ENCODE measurements at places on chromosomes 4 and X. TPM values are rescaled to one million over a fixed set of nuclear protein-coding genes. Genes with fewer than 3 reads are reported as not detected.

GATA1 gene
- not detected for total RNA-seq

AKAP14 gene
- total RNA-seq = not detected

MAGEB2 gene
- not detected for total RNA-seq

ALB gene
- not detected for total RNA-seq

GLUD2 gene
- 3.0 TPM for total RNA-seq

TDO2 gene
- total RNA-seq = not detected

TMEM156 gene
- 12.1 TPM for total RNA-seq

EXOC1L gene
- total RNA-seq = not detected

FATE1 gene
- not detected for total RNA-seq

SLC10A4 gene
- not detected for total RNA-seq

LRIT3 gene
- total RNA-seq = not detected

GAGE1 gene
- total RNA-seq = not detected

RBMXL3 gene
- total RNA-seq = not detected

EVC gene
- total RNA-seq = 4.6 TPM

TEX13B gene
- not detected for total RNA-seq

UGT2B17 gene
- not detected for total RNA-seq

FGFBP1 gene
- total RNA-seq = not detected

SMIM10 gene
- 12.0 TPM for total RNA-seq

ERCC6L gene
- total RNA-seq = 4.3 TPM

FDCSP gene
- not detected for total RNA-seq

UCHL1 gene
- total RNA-seq = 296 TPM

LDB2 gene
- 18.7 TPM for total RNA-seq

COL4A6 gene
- total RNA-seq = 0.46 TPM

P2RY10 gene
- total RNA-seq = not detected

BMPR1B gene
- total RNA-seq = not detected

AMER1 gene
- 5.8 TPM for total RNA-seq

MMRN1 gene
- total RNA-seq = not detected

MAOB gene
- 0.30 TPM for total RNA-seq

TCEAL5 gene
- not detected for total RNA-seq

ZNF185 gene
- total RNA-seq = 2.4 TPM

CXXC4 gene
- not detected for total RNA-seq

GAGE12E gene
- not detected for total RNA-seq

IQSEC2 gene
- 3.4 TPM for total RNA-seq

SULT1E1 gene
- total RNA-seq = not detected

VSIG4 gene
- total RNA-seq = not detected

GPR173 gene
- total RNA-seq = 0.63 TPM

ITM2A gene
- total RNA-seq = not detected

SHISA3 gene
- 0.47 TPM for total RNA-seq

Measured in MG63 (cell line).